NCI-H446 (cell line): ENCODE measurements at places on chromosomes 6 and 20.

- no peak for DNase-seq
Measured at GRCh38 chr20:29874476-29875202, 1382.8 kb upstream of the DEFB115 start.

- no peak for DNase-seq
Measured at GRCh38 chr6:98841621-98842341, 7.4 kb downstream of the POU3F2 start.

DNA sequence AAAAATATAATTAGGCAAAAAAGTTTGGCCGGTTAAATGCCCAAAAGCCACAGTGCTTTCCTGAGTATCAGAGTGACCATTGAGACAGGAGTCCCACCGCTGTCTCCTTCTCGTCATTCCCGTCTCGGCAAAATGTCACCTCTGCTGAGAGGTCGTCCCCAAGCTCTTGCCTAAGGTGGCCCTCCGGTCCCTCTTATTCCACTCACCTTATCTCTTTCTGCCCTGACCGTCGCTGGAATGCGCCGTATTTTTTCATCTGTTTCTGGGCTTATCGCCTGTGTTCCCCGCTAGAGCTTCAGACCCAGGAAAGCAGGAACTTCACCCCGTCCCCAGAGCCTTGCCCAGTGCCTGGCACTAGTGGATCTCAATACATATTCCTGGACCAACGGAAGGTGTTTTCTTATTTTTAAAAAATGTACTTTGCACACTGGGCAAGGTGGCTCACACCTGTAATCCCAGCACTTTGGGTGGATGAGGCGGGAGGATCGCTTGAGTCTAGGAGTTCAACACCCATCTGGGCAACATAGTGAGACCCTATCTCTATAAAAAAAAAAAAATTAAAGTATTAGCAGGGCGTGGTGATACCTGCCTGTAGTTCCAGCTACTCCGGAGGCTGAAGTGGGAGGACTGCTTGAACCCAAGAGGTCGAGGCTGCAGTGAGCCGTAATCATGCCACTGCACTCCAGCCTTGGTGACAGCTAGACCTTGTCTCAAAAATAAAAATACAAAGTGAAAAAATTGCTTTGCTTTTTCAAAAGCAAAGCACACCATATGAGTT is 122.8 kb upstream of the PTPN1 start:
- no peak for DNase-seq

DNA sequence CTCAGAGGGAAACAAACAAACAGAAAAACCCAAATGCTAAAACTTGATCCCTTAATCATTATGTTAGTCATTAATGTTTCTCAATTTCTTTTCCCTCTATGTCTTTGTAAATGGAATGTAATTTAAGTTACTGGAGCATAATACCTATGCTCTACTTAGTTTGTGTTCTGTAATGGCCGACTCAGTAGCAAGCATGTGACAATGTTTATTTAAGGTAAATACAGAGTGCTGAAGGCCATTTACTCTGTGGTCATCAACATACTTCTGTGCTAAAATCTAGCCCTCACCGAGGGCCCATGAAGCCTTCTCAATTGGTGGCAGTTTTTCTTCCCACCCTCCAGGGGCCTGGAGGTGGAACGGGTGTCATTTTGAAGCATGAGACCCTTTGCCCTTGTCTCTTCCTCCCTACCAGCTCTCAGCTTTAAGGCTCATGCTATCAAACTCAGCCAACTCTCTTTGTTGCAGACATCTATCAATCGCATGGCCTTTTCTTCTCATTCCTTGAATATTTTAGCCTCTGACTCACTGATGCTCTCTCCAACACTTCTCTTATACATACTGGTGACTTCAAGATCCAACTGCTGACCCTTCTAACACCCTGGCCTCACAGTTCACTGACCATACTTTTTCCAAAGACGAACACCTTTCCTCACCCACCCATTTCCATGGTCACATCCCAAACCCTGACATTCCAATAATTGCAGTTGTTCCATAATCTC is 48.2 kb downstream of the STX7 start:
- no peak for DNase-seq

- DNase-seq = no peak
Measured at GRCh38 chr6:36318690-36319435, 17.8 kb downstream of the BNIP5 start.

- peak; percentile 42 for DNase-seq
Measured at GRCh38 chr6:43772681-43773049, 2.7 kb downstream of the VEGFA start.

- DNase-seq = no peak
Measured at GRCh38 chr20:58839991-58840747, 10.5 kb downstream of the GNAS-AS1 start.

DNA sequence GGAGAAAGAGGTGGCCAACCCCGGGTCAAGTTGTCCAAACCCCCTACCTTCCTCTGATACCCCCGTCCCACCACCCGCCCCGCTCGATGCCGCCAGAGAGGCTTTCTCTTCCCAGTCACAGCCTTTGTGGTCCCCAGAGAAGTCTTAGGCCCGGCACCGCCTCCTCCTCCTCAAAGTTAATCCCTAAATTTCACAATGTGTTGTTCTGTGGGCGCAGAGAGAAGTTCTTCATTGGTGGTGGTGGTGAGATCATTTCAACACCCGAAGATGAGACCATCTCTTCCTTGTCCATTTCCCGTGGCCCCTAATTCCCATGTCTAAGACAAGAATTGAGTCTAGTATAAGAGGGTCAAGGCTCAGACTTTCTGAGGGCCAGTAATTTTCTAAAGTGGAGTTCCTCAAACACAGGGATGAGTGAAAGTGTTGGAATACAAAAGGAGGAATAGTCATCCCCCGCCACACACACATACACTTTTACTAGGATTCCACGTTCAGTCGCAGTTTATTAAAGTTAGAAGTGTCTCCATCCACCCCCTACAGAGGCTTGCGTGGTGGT is 10.4 kb downstream of the TRIM31 start:
- DNase-seq = no peak

DNA sequence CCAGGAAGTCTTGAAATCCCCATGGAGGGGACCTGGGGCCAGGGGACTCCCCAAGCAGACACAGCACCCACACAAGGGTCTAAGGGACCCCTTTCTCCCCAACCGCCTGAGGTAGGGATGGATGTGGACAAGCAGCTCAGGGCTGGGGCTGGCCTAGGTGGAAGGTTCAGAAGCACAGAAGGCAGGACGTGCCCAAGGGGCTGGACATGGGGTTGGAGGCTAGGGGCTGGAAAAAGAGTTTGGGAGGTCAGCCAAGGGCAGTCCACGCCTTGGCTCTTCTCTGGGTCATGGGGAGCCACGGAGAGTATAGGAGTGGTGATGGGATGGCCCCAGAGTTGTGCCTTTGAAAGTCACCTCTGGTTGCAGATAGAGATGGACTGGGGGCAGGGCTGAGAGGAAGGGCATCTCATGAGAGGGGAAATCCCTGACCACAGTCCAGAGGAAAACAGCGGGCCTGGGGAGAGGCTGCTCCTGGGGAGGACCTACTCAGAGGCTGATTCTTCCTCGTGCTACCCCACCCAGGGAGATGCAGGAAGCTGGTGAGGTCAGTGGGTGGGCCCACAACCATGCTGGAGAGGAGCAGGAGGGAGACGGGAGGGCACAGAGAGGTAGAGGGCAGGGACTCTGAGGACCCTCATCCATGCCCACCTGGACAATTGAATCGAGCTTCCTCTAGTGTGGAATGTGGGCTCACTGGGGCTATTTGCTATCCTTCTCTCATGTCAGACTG is 2.5 kb upstream of the HSPA12B start:
- no peak for DNase-seq

- no peak for DNase-seq
Measured at GRCh38 chr6:107421696-107422256, 37.6 kb downstream of the PDSS2 start.

GRCh38 chr20:19008497-19008896 is 194.9 kb downstream of the SCP2D1 start:
- DNase-seq = no peak

- no peak for DNase-seq
Measured at GRCh38 chr6:144585217-144585814, 300.2 kb downstream of the UTRN start.

GRCh38 chr6:5151360-5151954 is 66.3 kb downstream of the PPP1R3G start:
- DNase-seq = no peak

- no peak for DNase-seq
Measured at GRCh38 chr6:46894433-46894832, 27.3 kb downstream of the ADGRF5 start.

DNA sequence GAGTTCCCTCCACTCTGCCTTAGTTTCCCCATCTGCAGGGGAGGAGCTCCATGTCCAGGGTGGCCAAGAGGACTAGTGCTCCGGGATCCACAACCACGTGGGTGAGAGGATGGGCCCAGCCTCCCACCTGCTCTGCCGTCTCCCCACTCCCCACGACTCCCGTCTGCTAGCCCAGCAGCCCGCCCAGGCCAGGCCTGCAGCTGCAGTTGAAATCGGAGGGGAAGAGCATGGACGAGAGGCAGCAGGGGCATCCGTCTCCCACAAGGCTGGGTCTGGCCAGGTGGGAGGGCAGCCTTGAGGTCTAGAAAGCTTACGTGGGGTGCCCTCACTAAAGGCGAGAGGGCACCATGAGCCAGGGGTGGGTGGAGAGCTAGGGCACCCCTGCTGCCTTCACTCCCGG is 8.6 kb downstream of the NOL4L start:
- no peak for DNase-seq
